A549 treated with CORT108297 at 1 μM for 4 hours (cell line): ENCODE measurements at places on chromosomes 2 and 18. TPM values are rescaled to one million over a fixed set of nuclear protein-coding genes. Genes with fewer than 3 reads are reported as not detected.

Gene FAM124B
- not detected in 5 replicates for total RNA-seq

Gene SCYGR1
- not detected in 5 replicates for total RNA-seq

Gene THOC1
- total RNA-seq = 17.3 to 22.8 TPM (median 20.2 TPM) in 5 replicates

Gene EPB41L3
- total RNA-seq = 0.21 to 0.74 TPM (median 0.23 TPM) in 5 replicates

Gene GALR1
- total RNA-seq = not detected in 5 replicates

Gene GAL3ST2
- 0.13 to 0.35 TPM (median 0.32 TPM) in 5 replicates for total RNA-seq

Gene CFAP65
- total RNA-seq = 0.15 to 0.24 TPM (median 0.20 TPM) in 5 replicates

Gene SRD5A2
- total RNA-seq = 0.01 to 0.05 TPM (median 0.03 TPM) in 4 of 5 replicates, not detected in the other

Gene ATAD2B
- total RNA-seq = 5.2 to 7.8 TPM (median 6.8 TPM) in 5 replicates

Gene TSPYL6
- total RNA-seq = not detected in 5 replicates

Gene AQP12A
- total RNA-seq = not detected in 5 replicates
